ENCODE measurements at places on chromosomes 16 and 17.

DNA sequence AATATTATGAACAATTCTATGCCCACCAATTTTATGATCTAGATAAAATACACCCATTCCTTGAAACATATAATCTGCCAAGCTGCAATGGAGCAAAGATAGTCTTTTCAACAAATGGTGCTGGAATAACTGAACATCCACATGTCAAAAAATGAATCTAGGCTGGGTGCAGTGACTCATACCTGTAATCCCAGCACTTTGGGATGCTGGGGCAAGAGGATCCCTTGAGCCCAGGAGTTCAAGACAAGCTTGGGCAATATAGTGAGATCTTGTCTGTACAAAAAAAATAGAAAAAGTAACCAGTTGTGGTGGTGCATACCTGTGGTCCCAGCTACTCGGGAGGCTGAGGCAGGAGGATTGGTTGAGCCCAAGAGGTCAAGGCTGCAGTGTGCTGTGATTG is 92.5 kb downstream of the N4BP1 start:
- no peak for DNase-seq

GRCh38 chr16:51151435-51151960 is 428 bp upstream of the SALL1 start:
- no peak for DNase-seq

GRCh38 chr16:12141073-12141951 is 164.8 kb downstream of the SNX29 start:
- DNase-seq = no peak

DNA sequence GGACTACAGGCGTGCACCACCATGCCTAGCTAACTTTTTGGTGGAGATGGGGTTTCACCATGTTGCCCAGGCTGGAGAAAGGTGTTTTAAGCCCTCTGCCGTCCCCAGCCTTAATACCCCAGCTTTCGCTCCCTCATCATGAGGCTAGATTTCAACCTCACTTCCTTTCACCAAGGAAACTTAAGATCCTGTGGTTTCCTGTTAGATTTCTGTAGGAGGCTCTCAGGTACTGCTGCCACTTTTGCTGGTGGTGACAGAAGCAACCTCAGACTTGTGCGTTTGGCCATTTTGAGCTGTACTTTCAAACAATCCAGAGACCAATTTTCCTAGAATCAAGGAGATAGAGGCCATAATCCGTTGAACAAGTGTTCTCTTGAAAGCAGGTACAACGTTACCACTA is 36.2 kb downstream of the MPHOSPH6 start:
- no peak for DNase-seq

DNA sequence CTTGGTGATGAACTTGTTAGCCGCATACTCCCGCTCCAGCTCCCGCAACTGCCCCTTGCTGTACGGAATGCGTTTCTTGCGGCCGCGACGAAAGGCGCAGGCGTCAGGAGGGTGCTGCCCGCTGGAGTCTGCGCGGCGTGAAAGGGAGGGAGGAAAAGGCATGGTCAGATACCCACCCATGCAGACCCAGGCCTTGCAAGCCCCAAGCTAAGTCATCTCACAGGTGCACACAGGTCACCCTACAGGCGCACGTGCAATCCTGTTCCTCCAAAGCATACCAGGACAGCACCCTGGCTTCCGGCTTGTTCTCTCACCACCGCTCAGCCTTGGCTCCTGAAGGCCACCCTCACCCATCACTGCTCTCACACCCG is 1.6 kb downstream of the HOXB13 start:
- DNase-seq = no peak

DNA sequence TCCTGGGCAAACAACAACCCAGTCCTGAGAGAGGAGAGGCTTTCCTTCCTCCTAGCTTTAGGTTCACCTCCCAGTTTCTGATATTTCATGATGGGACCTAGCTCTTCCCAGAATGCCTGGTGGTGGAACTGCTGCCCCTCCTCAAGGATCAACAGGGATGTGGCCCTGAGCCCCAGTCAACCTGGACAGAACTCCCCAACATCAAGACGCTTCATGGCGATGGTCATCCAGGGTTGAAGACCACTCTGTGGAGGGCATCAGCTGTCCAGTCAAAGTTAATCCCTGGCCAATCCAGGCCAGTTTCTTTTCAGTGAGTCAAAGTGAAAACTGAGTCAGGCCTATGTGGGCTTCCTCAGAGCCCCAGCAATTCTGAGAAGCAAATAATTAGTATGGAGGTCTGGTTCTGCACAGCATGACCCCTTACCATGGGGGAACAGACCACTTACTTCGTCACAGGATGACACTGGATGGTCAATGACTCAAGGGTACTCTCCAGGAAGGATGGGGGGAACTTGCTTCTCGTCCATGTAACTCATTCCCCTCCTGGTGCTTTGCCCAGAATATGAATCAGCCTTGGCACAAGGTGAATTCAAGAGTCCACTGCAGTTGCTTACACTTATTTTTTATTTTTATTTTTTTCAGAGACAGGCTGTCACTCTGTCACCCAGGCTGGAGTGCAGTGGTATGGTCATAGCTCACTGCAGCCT is 14.7 kb upstream of the XYLT2 start:
- peak; percentile 36 for DNase-seq

GRCh38 chr17:28350271-28350670 is 7.1 kb downstream of the POLDIP2 start:
- no peak for DNase-seq

DNA sequence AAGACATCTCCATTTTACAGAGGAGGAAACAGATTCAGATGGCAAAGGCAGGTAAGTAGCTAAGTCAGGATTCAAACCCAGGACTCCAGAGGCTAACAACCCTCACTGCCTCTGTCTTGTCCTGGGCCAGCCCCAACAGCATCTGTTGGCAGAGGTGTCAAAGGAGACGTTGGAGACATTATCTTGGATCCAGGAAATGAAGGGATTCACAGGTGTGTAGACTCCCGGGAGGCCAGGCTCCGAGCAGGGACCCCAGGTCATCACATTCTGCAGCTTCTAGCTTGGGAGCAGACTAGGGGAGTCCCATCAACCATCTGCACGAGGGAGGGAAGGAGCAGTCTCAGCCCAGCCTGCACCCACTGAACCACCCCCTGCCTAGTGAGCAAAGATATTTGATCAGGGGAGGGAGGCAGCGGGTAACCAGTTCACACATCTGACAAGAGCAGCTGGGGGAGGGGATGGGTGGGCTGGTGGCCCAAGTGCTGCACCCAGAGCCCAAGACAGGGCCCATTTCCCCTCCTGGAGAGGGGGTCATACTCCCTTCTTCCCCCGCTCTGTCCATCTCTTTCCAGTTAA is 1.0 kb upstream of the B9D1 start:
- DNase-seq = no peak

DNA sequence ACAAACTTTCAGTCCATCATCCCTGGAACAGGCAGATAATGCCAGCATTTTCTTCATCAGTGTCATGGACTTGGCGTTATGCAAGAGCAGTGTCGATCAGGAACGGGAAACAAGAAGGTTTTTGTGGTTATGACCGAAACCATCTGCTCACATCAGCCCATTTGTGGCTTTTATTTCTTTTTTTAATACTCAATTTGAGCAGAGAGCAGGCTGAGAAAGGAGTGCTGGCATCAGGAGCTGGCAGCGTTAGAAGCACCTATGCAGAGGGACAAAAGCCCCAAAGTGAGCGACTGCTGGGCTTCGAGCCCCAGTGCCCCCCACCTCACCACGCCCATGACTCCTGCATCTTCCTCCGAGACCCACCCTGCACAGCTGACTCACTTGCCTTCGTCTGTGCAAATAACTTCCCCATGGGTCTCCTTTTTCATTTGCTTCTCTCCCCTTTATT is 16.2 kb upstream of the CD300E start:
- peak; percentile 52 for DNase-seq

- no peak for DNase-seq
Observed at GRCh38 chr16:65406933-65407332, 285.1 kb upstream of the CDH11 start.

DNA sequence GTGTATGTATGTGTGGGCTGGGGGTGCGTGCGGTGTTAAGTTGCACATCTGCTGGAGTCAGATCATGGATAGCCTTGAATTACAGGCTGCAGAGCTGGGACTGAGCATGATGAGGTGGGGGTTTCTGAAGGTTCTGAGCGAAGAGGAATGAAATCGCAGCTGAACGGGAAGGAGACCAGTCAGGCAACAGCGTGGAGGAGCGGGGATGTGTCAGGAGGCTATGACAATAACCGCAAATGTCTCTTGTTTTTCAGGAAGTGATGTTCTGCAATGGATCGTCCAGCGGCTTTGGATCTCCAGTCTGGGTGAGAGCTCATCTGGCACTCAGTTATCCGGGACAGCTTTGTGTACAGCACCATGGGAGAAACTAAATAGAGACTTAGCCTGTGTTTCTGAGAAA is 20.9 kb downstream of the RGS9 start:
- no peak for DNase-seq

- no peak for DNase-seq
Observed at GRCh38 chr17:69908626-69909368, 166.2 kb upstream of the KCNJ16 start.

DNA sequence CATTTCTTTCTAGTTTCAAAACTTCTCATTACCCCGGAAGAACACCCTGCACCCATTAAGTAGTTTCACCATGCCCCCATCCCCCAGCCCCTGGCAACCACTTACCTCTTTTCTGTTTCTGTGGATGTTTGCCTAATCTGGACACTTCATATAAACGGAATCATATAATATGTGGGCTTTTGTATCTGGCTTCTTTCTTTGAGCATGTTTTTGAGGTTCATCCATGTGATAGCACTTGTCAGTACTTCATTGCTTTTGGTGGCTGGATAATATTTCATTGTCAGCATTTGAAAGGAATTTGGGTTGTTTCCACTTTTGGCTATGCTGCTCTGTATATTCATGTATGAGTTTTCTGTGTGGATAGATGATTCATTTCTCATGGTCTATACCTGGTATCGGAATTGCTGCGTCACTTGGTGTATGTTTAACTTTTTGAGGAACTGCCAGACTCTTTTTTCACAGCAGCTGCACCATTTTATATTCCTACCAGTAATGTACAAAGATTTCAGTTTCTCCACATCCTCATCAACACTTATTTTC is 30.0 kb upstream of the SLC5A10 start:
- DNase-seq = peak; percentile 88

DNA sequence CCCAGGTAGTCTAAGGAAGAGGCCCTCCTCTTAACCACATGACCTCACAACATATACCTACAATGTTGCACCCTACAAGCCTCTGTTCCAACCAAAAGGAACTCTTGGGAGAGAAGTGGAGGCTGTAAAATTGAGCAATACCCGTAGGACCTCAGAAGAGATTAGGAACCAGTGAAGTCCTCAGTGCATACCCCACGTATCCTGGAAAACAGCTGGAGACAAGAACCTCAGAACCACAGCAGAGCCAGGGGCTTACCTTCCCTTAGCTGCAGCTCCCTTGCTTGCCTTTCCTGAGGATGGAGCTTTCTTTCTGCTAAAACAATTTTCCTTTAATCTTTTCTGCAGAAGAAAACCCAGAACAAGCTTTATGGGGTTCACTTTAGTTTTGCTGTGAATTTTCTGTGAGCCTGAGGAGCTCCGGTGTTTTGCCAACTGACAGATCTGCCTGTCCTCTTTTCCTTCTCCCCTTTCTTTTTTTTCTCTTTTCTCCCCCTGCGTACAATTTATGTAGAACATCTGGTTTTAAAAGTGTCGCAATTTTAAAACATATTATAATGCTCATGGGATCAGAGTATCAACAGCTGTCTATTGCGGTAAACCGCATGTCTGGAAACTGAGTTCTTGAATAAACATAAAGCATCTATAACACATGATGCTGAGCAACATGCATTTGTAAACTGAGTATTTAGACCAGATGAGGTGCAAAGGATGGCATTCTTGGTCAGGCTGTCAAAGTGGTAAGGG is 226.4 kb upstream of the MAF start:
- DNase-seq = no peak

GRCh38 chr16:49531931-49532840 is 158.6 kb downstream of the C16orf78 start:
- no peak for DNase-seq

DNA sequence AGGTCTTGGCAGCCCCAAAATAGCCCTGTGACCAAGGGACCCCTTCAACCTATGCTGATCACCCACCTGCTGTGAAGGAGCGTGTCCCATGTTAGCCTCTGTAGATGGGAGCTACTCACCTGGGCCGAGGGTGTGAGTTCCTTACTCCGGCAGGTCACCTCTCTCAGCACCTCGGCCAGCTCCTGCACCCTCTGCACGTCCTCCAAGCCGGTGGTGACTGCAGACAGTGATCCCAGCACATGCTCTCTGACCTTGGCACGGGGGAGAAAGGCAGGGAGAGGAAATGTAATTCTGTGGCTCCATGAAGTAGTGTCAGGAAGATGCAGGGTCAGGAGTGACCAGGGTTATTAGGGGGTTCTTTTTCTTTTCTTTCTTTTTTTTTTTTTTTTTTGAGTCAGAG is 67.7 kb upstream of the BCO1 start:
- DNase-seq = no peak

DNA sequence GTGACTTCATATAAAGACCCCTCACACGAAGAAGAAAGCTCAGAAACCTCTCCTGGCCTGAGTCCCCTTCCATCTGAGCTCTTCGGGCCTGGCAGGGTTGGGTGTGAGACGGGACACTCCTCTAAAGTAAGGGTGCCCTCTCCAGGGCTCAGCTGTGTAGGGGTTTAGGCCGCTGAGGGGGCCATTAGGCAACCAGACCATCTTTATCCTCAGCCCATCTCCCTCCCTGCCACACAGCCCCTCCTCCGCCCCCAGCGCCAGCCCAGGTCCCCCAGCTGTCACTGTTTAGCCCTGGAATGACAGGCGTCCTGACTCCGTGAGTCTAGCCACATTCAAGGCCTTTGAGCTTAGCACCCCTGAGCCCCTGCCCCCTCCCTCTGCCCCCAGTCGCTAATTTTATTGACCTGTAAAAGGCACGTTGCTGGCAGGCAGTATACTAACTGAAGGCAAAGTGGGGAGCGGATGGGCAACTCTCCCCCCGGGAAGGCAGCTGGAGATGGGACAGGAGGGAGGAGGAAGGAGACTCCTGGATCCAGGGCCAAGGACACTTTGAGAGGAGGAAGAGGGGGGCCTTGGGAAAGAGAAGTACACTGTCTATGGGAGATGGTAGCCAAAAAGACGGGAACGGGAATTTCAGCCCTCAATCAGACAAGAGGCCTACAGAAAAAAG is 592 bp upstream of the ZNF385C start:
- no peak for DNase-seq

GRCh38 chr17:32525122-32525521 is 38.3 kb downstream of the CDK5R1 start:
- no peak for DNase-seq
